ENCODE measurements at places on chromosomes 1 and 21.
A peak's percentile ranks its signal among the peaks of the same experiment; 100 is the strongest.

- no peak for DNase-seq
These were observed 65.4 kb downstream of the RPE65 start for GRCh38 chr1:68384321-68384813.

GRCh38 chr1:47837866-47838561, 159.2 kb downstream of the TRABD2B start:
- no peak for DNase-seq

GRCh38 chr21:29238967-29239290, 59.8 kb upstream of the BACH1 start:
- DNase-seq: no peak

- DNase-seq: no peak
These were observed 34.6 kb downstream of the OLFML2B start for GRCh38 chr1:161989108-161989507.

DNA sequence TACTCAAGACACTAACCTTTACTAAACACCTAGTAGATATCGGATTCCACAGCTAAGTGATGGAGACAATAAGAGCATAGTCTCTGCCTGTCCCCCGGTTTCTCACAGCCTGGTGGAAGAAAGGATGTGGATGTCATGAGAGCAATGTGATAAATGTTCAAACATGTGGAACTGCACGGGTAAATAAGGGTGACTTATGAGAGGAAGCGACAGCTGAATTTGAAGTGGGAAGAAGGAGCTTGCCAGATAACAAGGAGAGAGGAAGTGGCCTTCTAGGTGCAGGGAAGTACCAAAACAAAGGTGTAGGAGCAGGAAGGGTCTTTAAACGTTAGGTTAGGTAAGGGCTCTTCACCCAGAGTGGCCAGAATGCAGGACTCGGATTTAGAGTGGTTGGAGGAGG, 178.6 kb upstream of the NRIP1 start:
- DNase-seq: no peak

- DNase-seq: no peak
These were observed 338.6 kb upstream of the SNX7 start for GRCh38 chr1:98322966-98323365.

GRCh38 chr21:46145159-46145839, 10.1 kb downstream of the FTCD start:
- DNase-seq: no peak

DNA sequence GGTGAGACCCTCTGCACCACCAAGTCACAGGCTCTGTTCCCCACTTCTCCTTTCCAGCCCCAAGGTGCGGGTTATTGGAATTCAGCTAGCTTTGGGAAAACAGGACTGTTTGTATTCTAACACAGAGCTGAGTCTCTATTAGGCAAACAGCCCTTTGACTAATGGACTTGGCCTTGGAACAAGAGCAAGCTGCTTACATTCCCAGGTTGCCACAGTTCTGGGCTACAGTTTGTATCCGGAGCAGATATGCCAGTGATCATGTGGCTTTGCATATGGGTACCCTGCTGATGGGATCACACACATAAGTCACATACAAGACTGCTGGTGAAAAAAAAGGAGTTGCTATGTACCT, 110.5 kb upstream of the COA6 start:
- no peak for DNase-seq

- no peak for DNase-seq
These were observed 306.6 kb downstream of the PCP4 start for GRCh38 chr21:40173816-40174215.

- no peak for DNase-seq
These were observed 168.9 kb upstream of the HMCN1 start for GRCh38 chr1:185565302-185565701.

DNA sequence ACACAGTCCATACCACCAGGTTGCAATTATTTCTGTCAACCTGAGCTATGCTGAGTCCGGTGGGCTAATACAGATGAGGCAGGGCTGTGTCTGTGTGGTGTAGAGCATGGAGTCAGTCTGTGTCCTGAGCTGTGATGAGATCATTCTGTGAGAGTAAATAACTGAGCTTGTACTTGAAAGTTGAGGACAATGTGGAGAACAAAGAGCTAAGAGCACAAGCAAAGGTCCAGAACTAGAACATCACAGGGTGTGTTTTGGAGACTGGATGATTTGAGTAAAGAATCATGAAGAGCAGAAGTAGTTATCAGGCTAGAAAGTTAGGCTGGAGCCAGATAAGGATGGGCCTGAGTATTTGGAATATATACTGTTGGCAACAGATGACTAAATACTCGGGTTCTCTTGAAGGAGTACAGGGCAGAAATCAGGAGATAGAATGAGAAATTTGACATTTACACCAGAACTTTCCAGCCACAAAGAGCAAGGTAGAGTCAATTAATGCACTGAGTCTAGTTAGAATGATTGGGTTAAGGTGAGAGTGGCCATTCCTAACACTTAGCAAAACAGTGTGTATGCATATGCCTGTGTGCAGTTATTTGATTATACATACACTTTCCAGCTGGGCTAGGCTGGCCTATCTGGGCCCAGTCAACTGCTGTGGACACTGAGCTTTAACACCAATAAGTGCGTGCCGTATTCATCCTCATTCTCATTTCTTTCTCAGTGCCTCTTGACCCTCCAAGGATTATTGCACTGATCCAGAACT, 48.8 kb downstream of the LEPR start:
- DNase-seq: no peak

GRCh38 chr1:56437959-56438358, 141.4 kb downstream of the PLPP3 start:
- DNase-seq: no peak

DNA sequence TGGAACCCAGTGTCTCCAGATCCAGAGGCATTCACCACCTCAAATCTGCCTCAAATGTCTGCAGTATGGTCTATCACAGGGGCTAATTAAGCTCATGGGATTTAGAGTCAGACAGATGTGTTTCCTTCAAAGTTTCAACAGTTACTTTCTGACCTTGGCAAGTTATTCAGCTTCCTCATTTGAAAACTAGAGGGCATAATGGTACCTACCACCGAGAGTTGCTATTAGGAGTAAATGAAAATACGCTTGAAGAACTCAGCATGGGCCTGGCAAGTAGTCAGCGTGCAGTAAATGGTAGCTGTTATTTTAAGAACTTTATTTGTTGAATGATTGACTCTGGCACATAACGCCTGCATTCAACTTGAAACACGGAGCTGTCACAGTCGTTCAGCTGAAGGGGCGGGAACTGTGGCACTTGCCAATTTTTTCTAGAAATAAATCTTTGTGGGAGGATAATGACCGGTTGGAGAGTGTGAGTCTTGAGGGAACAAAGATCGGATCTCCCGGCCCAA, 1.2 kb upstream of the CAP1 start:
- no peak for DNase-seq

DNA sequence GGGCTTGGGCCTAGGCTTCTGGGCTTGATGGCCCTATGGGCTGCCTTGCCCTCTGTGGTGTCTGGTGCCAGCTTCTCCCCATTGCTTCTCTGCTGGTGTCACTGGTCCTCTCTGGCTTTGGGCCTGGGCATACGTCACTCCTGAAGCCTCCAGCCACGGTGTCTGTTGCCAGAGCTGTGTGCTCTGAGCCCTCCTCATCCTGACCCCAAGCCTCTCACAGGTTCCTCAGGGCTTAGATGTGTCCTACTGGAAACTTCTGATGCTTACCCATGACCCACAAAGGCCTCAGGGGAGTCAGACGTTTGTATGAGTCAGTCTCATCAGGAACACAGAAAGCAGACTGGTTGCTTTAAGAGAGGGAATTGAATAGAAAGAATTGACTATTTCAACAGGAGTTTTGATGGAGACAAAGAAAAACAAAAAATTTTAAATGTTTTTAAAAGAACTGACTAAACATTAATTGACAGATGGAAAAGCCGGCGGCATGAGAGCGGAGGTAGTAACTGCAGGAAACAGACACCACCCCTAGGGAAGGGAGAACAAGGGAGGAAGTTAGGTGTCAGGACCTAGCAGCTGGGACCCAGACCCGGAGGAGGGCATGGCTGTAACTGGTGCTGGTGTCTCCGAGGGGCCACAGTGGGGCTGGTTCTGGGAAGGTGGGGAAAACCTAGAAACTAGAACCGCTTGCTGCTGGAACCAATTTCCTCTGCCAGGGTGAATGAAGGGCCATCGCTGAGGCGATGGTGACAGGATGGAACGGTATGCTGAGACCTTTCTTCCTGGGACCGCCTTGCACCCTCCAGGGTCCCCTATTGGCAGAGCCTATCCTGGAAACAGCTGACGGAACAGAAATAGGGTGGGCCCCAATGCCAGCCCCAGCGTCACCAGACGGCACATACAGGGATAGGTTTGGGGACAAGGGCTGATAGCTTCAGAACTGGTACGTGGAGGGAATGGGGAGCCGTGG, 40.0 kb upstream of the CITED4 start:
- DNase-seq: no peak

- DNase-seq: peak; percentile 93
These were observed 10.2 kb downstream of the CD52 start for GRCh38 chr1:26327956-26328362.

GRCh38 chr1:31809698-31810097, 6.1 kb downstream of the SPOCD1 start:
- DNase-seq: no peak

DNA sequence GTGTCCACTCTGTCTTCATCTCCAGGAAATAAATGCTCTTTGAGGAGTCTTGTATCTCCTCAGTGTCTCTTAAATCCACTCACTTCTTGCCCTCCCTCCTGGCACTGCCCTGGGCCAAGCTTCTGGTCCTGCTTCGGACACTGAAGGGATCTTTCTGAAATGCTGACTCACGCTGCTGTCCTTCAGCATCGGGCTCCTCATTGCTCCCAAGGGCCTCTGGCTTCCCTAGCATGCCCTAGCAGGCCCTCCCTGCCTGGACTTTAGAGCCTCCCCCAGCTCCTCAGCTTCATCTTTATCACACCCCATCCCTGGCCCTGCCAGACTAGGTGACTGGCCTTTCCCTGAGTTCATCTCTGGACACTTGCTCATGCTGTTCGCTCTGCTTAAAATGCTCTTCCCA, 96.6 kb downstream of the FOXD2 start:
- no peak for DNase-seq

- peak; percentile 45 for DNase-seq
These were observed 57.6 kb downstream of the ABCA4 start for GRCh38 chr1:94063379-94063778.

GRCh38 chr1:26697978-26698849, 2.4 kb downstream of the ARID1A start:
- DNase-seq: peak; percentile 81

DNA sequence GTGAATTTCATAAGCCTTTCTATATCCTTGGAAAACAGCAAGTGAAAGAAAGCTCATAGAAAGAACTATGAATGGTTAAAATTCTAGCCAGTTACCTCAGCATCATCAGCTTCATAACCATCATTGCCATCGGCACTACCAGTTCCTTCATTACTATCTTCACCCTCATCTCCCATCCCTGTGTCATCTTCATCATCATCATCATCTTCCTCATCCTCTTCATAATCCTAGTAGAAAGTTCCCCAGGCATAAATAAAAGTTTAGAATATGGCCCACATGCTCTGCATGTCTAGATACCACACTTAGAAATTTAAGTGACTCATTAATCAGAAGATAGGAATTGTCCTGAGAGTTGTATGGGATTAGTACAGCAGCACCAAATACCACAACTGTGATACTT, 49.0 kb downstream of the TPR start:
- DNase-seq: no peak

GRCh38 chr21:34850166-34850690, 181.4 kb downstream of the CLIC6 start:
- DNase-seq: no peak

- no peak for DNase-seq
These were observed 59.1 kb upstream of the SIM2 start for GRCh38 chr21:36639769-36640168.

DNA sequence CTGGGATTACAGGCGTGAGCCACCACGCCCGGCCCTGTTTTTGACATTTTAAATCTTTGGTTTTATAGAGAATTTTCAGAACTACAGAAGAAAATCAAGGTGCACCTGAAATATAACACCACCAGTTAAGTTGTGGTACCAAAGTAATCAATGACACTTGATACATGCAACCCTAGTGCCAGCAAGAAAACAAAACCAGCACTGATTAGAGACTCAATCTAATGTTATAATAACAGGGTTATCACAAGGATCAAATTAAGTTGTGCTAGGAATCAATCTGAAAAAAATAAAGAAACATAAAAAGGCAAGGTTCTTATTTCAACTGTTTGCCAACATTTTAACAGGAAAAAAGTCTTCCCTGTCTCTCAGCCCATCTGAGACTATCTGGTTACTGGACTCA, 23.8 kb downstream of the TGFBR3 start:
- DNase-seq: no peak

- DNase-seq: no peak
These were observed 148.9 kb downstream of the RHOU start for GRCh38 chr1:228884196-228884595.

DNA sequence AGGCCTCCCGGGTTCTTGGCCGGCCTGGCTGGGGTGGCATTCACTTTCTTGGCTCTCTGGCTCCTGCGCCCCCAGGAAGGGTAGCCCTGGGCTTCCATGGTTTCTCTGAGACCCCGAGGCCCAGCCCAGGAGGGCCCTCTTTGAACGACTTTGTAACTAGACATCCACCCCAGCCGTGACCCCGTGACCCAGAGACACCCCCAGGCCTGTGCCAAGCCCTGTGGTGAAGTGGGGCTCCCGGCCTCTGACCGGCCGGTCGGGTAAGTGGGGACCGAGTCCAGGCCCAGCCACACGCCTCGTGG, 64.0 kb downstream of the COL18A1 start:
- no peak for DNase-seq

DNA sequence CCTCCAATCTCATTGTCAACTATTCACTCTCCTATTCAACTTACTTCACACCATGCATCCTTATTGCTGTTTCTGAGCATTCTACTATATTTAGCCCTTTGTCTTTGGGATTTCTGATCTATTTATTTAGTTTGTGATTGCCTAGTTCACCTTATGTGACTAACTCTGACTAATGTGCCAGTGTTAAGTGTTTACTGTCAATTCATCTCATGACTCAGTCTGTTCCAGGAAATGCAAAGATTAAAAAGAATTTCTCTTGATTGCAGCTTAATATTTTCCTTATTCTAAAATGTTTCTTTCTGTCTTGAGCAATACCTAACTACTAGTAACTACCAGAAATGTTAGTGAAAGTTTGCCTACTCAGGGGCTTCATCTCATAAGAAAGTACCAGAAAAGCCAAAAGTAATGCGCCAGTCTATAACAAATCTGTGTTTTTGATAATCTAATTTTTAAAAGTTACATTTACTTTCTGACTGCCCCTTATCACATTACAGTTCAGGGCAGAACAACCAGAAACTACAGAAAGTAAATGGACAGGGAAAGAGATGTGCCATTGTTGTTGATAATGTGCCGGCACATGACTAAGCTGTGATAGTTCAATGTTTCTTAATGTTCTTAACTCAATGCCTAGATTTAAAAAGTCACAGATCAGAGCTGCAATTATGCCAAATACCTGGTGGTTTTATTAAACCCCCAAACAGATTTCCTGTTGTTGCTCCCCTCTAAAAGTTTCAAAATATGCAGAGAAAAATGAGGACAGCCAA, 556.5 kb downstream of the PTBP2 start:
- DNase-seq: no peak

DNA sequence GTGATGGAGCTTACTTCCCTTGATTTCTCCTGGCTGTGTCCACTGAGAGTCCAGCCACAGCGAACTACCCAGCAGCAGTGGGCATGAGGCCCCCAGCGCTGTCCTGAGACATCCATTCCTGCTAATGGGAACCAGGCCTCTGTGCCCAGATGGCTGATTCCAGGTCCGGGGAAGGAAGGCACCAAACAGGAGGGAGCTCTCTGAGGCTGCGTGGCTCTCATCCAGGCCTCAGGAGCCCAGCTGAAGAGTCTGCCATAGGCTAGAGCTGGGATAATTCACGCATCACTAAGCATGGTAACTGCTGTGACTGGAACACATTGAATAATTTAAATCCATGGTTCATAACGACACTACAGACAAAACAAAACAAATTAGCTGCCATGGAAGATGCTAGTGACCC, 24.7 kb upstream of the LRRC47 start:
- no peak for DNase-seq
